ENCODE measurements at places on chromosomes 16 and 17.

DNA sequence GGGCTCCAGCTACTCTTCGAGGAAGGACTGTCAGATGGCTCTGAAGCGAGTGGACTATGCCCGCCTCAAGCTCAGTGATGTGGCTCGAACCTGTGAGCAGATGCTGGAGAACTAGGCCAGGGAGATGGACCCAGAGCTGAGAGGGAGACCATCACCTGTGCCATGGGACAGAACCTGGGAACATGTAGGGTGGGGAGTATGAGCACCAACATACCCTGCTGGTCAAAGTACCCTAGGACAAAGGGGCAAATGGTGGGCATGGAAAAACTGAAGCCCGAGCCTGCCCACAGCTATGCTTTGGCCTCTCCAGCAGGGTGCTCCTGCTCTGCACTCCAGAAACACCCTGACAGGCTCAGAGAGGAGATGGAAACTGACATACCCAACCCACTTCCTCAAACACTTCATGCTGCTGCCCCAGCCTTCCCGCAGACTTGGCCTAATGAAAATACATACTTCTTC lies 1.9 kb downstream of the MED11 start:
- no peak for DNase-seq

GRCh38 chr17:8894202-8894671 lies 26.8 kb upstream of the PIK3R6 start:
- DNase-seq = no peak

GRCh38 chr16:337975-338575 lies 14.4 kb downstream of the AXIN1 start:
- no peak for DNase-seq

DNA sequence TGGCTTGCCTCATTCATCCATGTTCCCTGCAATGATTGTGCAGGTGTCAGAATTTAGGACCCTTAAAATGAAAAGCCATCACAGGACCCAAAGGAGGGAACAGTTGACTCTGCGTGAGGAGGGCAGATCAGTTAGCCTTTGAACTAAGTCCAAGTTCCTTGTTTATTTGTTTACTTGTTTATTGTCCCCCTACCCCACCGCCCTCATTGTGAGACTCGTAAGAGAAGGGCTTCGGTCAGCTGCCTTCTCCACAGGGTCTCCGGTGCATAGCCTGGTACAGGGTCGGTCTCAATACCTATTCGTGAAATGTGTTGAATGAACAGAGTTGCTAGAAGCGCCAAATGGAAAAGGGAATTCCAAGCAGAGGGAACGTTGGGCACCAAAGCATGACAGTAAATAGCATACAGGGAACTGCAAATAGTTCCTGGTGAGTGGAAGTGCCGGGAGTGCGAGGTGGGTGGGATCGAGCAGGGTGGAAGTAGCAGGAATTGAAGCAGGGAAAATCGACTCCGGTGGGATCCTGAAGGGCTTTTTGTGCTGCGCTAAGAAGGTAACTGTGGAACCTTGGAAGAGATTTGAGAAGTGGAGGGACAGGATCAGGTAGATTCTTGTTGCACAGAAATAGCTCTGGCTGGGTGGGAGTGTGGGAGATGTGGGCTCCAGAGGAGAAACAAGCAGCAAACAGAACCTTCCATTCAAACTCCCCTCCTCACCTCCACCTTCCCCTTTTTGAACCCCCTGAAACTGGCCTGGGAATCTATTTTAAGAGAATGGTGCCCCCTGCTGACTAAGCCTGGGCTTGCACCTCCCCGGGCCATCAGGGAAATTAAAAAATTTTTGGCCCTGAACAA lies 12.7 kb downstream of the SLC35B1 start:
- peak; percentile 49 for DNase-seq

- no peak for DNase-seq
These were observed 4.3 kb upstream of the PLSCR3 start for GRCh38 chr17:7398612-7399011.
